ENCODE measurements at places on chromosomes 5 and 9.

- no peak for DNase-seq
These were observed 74.4 kb downstream of the TRIO start for GRCh38 chr5:14217587-14217986.

DNA sequence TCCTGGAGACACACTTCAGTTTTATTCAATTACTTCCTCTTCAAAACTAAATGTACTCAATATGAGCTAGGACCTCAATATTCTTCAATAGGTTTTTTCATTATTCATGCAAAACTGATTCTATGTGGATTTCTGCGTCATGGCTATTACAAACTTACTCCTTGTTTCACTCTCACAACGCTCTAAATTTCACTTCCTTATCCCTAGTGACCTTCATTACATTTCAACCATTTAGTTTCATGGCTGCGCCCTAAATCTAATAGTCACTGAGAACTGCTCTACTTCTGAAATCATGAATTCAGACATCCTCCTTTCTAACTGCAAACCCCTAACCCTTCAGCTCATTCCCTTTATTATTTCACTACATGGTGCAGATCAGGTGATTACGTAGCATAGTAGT lies 93.9 kb downstream of the SLC25A46 start:
- no peak for DNase-seq

GRCh38 chr9:123378025-123378424 lies 22.0 kb downstream of the CRB2 start:
- no peak for DNase-seq

DNA sequence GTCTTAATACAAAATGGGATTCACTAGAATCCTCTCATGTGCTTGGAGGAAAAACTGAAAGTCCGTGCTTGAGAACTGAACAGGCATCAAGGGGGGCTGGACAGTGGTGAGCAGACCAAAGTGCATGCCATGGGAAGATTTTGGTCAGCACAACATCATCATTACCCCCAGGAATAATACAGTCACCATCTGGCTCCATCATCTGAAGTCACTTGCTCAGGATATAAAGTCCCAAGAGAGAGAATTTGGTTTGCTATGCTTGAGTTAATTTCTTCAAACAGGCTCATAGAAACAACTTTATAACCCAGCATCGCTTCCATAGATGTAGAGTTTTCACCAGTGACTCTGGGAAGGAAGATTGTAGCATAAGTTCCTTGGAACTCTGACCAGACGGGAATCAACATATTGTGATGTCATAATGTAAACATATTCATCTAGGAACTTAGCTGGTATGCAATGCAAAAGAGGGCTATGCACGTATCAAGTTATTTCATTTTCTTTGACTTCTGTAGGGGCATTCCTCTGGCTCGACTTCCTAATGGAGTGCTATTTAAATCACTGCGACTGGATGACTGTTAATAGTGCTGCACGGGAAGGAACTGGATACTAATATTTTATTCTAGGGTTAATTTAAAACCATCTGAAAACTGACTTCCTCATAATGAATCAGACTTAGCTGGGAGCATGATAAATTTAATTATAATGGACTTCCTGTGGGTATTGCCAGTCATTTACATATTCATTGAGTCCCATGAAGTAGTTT lies 145.2 kb downstream of the MTRR start:
- DNase-seq = no peak

- no peak for DNase-seq
These were observed 127.2 kb downstream of the AUH start for GRCh38 chr9:91234523-91234922.

DNA sequence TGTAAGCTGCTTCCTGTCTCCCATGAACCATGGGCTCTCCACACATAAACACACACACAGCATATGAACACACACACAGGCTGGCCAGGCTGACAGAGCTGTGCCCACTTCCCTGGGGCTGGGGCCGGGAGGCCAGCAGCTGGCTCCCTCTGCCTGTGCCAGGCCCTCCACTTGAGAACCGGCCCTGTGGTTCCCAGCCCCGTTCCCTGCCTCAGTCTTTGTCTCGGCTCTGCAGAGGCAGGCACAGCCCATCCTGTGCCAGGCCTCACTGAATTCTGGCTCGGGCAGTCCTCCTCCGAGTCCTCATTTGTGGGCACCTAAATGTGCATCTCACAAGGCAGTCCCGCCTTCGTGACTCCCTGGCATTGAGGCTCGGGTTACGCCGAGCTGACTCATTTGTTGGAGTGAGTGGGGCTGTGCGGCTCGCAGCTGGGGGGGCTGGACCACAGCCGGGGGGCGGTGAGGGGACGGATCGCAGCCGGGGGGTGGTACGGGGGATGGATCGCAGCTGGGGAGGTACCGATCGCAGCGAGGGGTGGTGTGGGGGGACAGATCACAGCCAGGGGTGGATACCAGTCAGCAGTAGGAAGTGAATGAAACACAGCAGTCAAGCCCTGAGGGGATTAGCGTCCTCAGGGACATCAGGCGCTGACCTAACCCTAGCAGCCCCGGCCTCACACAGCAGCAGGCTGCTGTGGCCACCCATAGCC lies 72.3 kb downstream of the PSMB7 start:
- DNase-seq = peak; percentile 31

GRCh38 chr5:54944364-54944763 lies 41.0 kb downstream of the ESM1 start:
- no peak for DNase-seq

- no peak for DNase-seq
These were observed 59.9 kb upstream of the CER1 start for GRCh38 chr9:14782286-14783051.

- DNase-seq = no peak
These were observed 499 bp downstream of the ALG2 start for GRCh38 chr9:99221266-99221620.

DNA sequence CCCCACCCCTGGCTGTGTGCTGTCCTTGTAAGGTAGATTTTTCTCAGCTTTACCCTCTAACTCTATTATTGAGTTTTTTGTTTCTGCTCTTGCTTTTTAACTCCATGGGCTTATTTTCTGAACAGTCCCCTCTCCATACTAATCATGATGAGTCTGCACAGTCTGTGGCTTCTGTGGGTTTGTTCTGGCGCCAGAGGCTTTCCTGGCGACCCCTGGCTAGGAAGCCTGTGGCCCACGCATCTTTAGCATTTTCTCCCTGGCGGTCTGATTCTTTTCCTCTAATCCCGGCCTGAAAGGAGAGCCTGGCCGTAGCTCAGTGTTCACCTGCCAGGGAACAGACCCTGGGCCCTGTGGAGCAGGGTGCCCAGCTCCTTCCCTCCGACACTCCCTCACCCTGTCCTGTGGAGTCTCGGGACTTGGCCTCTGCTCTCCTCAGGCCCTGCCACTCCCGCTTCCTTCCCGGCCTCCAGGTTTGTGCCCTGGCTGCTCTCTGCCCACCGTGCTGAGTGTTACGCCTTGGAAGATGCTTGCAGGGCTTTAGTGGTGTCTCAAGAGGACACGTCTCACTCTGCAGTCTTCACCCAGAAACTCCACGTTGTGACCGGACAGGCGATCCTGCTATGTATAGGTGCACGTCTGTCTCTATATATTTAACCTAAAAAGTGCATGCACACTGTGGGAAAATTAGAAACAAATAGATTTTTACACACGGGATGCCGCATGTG lies 31.7 kb upstream of the LRRC14B start:
- DNase-seq = no peak

GRCh38 chr5:54007827-54008777 lies 302.3 kb downstream of the ARL15 start:
- no peak for DNase-seq

- DNase-seq = no peak
These were observed 3.9 kb upstream of the ISCA1 start for GRCh38 chr9:86286278-86286677.

DNA sequence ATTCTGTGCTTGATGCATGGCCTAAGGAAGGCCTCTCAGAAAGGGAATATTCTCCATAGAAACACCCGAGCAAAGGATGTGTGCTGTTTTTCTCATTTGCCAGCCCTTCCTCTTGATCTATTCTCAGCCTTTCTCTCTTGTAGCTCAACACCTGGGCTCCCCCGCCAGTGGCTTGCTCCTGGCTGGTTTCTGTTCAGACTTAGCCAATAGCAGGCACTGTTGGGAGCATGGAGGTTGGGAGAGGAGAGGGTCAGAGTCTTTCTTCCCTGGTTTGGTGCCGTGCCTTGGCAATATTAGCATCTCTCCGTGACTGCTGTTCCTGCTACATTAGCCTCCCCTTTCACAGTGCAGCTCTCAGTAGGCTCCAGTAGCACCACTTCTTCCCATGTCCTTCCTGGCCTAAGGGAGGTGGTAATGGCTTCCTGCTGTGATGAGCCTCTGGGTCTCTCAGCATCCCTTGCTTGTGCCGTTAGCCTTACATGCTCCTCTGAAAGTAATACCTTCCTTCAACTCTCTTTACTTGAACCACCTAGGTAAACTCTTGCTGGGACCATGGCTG lies 269.7 kb upstream of the GAS1 start:
- no peak for DNase-seq

DNA sequence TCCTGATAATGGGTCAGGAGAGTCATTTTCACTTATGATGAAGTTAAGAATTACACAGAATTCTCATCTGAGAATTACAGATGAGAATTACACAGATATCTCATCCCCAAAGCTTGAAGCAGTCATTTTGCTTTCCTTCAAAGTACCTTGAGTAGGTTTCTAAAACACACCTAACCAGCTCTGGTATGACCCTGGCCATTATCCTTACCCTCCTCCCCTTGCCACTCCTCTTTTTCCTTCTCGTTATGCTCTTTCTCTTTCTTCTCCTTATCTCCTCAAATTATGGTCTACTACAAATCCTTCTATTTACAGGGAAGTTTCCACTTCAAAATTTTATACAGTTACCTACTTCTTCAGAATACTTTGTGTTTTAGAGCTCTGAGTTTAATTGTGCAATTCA lies 44.5 kb downstream of the MEF2C start:
- DNase-seq = no peak

- no peak for DNase-seq
These were observed 88.3 kb downstream of the NSUN2 start for GRCh38 chr5:6544561-6544935.

DNA sequence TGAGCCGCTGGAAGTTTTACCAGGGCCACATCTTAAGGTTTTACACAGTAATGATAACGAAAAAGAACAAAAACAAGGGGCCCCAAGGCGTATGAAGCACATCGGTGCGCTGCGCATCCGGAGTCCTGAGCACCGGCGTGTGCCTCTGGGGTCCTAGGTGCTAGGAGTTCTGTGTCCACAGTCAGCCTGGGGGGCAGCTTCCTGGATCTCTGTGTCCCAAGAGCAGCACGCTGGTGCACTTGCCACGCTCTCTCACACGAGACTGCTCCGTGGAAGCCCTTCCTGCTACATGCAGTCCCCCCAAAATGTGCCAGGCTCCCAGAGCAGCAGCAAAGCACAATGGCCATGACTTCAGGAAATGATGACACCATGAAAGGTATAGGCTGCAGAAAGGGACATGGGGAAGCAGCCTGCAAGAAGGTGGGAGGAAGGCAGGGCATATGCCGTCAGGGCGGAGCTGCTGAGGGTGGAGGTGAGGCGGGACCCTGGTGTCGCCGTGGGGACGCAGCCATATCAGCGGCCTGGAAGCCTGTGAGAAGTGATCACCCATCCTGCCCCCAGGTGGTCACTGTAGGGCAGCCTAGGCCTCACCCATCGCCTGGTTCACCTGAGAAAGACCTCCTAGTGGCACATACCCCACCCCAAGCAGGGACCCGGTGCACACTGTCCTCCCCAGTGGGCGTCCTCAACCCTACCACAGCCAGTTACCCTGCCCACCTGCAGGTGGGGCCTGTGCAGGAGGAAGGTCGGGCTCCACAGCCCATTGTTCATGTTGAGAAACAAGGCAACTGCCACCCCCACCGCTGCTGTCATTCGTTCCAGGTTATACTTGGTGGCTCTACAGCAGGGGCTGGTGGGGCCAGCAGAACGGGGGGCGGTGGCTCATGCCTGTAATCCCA lies 23.6 kb upstream of the SLC6A3 start:
- DNase-seq = no peak

GRCh38 chr5:131664929-131665328 lies 29.9 kb upstream of the RAPGEF6 start:
- DNase-seq = no peak

- no peak for DNase-seq
These were observed 8.1 kb downstream of the LRRC14B start for GRCh38 chr5:199197-199949.

- no peak for DNase-seq
These were observed 25.2 kb downstream of the DUSP1 start for GRCh38 chr5:172745838-172746237.

- no peak for DNase-seq
These were observed 57.4 kb downstream of the ADAMTSL1 start for GRCh38 chr9:18531136-18532065.

GRCh38 chr9:108759835-108760234 lies 96.0 kb downstream of the ACTL7B start:
- no peak for DNase-seq

- peak; percentile 52 for DNase-seq
These were observed 208.9 kb upstream of the SLC30A5 start for GRCh38 chr5:68884883-68885282.

GRCh38 chr9:92664394-92665152 lies 5.4 kb downstream of the IPPK start:
- peak; percentile 7 for DNase-seq

DNA sequence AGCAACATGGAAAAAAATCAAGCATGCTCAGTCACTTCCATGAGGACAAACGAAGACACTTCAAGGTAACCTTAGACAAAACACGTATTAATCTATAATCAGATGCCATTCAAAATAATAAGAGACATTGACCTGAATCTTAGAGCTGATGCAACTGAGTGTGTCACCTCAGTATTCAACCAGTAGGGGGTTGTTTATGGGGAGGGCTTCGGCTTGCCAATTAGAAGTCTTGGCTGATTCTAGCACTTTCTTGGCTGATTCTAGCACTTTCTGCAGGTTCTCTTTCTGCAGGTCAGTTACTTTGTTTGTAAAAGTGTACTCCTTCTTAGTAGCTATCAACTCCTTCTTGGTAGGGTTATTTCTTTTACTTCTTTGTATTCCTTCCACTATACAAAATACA lies 317.6 kb downstream of the ENC1 start:
- no peak for DNase-seq

Data from hippocampal formation (tissue), 2 donors.